ENCODE measurements at places on chromosomes 7 and 10.

- no peak for DNase-seq
Observed at GRCh38 chr7:140686921-140687320, 9.6 kb upstream of the NDUFB2 start.

- DNase-seq: no peak
Observed at GRCh38 chr7:74017125-74017524, 10.8 kb upstream of the ELN start.

- no peak for DNase-seq
Observed at GRCh38 chr10:84534168-84534567, 205.8 kb downstream of the CCSER2 start.

DNA sequence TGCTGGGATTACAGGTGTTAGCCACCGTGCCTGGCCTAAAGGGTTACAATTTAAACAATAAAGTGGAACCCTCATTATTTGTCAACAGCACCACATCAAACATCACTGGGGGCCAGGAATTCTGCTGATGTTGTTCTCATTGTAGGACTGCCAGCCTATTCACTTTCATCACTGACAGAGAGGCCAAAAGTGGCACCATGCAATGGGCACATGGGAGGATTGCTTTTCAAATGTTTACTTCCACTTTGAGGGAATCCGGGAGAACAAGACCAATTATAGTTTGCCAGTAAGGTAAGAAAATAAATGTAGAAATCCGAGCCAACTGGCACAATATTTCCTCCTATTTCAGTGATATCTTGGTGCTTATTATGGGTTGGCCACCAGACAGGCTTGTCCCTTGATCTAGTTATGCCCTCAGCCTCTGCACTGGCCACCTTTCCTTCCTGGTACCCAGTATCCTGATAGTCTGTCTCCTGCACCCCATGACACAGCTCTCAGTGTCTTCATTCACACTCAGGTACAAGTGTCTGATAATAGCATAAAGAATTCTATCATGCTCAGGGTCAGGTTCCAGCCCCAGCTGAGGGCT lies 82.6 kb downstream of the ANLN start:
- DNase-seq: no peak

- no peak for DNase-seq
Observed at GRCh38 chr7:89335490-89335889, 540.0 kb upstream of the TEX47 start.

GRCh38 chr10:44396671-44397191 lies 11.8 kb upstream of the CXCL12 start:
- DNase-seq: no peak

DNA sequence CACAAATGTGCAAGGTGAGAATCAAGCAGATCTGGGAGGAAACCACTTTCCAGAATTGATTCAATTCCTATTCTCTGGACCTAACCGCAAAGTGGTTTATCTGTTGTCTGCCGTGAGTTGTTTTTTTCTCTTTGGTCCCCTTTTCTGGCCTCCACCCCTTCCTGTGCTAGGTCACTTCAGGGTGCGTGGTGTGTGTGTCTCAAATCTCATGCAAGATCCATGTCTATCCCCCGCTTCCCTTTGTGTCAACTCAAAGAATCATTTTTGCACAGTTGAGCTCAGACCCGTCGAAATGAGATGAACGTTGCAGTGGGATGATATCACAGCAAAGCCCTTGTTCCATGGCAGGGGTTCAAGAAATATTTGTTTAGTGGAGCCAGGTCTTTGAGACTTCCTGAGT lies 184.5 kb downstream of the GATA3 start:
- no peak for DNase-seq

GRCh38 chr10:24256619-24257107 lies 47.7 kb downstream of the KIAA1217 start:
- no peak for DNase-seq

- peak; percentile 29 for DNase-seq
Observed at GRCh38 chr10:122181041-122181732, 89.9 kb upstream of the BTBD16 start.

DNA sequence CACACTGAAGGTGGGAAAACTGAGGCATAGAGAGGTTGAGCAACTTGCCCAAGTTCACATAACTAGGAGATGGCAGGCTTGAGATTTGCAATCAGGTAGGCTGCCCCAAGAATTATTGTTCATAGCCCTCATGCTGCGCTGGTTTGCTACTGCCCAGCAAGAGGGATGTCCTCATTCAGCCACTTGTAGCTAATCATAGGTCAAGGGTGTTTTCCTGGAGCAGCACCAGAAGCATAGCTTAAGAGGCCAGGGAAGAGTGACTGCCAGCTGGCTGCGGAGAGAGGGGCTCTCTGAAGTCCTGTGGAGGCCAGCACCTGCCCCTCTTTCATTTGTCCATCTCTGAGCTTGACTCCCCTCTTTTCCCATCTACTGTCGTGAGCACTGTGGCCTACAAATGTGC lies 15.0 kb downstream of the CDHR3 start:
- DNase-seq: no peak

DNA sequence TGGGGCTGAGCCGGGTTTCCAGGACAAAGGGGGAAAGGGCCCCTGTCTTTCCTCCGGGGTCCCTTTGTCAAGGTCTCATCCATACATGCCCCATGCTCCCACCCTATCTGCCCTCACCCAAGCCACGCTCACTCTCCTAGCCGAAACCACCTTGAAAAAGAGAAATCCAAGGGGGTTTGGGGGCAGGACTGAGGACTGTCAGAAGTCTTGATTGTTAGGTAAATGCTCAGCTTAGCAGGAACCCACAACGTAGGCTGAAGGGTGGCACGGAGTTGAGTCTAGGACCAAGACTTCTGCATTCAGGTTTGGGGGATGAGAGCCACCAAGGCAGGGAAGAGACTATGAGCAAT lies 719 bp upstream of the PGAM2 start:
- no peak for DNase-seq

DNA sequence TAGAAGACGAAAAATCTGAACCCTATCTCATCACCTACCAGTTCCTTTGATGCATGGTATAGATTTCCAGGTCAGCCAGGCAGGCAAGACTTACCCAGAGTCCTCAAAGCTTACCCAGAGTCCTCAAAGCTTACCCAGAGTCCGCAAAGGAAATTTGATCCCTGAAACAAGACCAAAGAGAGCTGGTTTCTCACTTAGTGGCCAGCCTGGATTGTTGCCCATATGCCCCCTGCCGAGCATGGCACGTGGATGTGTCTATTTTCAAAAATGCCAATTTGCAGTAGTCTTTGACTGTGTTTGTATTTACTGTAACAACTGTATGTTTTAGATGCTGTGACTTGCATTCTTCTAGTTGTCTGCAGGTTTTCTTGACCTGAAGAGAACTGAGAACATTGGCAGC lies 120.2 kb upstream of the STARD3NL start:
- DNase-seq: no peak

GRCh38 chr10:79173582-79174262 lies 105.0 kb downstream of the ZMIZ1 start:
- no peak for DNase-seq

- DNase-seq: peak; percentile 50
Observed at GRCh38 chr7:98266840-98267239, 14.6 kb upstream of the BRI3 start.

GRCh38 chr7:74373536-74373935 lies 80.2 kb upstream of the GTF2IRD1 start:
- no peak for DNase-seq

GRCh38 chr7:114962441-114962840 lies 40.5 kb downstream of the MDFIC start:
- no peak for DNase-seq

GRCh38 chr10:60073781-60074656 lies 167.7 kb upstream of the CCDC6 start:
- DNase-seq: no peak

DNA sequence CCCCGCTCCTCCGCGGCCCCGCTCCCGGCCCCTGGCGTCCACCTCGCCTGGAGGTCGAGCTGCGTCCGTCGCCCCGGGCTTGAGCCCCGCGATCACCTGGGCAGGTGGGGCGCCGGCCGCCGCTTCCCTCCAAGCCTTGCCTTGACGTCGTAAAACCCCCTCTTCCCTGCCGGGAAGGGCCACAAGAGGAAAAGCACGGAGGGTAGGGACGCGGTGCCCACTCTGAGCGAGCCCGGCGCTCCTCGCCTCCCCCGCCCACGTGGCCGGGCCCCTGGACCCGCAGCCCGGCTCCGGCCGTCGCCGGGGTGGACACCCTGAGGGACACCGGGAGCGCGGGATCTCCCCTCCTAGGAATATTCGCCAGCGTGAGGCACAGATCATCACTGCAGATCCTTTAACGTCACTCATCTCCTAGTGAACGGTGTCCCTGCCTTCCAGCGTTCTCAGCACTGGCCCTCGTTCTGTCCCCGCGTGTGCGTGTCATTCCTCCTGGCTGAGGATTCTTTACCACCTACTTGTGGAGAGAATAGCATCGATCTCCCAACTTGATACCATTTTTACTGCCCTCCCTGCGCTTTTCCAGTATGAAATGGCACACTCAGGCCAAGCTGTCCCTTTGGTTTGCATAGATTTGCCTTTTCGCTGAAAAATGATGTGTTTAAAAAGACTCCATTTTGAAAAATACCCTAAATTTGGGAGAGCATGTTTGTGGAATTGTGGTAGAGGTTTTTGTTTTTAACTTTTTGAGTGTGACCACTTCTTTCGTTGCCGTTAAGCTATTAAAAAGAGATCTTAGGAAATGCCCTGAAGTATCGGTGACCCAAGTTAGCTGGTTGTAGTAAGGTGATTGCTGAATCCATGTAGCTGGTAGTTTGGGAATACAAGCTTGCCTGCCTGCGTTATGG lies 649 bp downstream of the ACTR3B start:
- DNase-seq: peak; percentile 31

- no peak for DNase-seq
Observed at GRCh38 chr10:73169320-73169719, 1.4 kb downstream of the FAM149B1 start.

- no peak for DNase-seq
Observed at GRCh38 chr7:120677535-120677934, 180.4 kb downstream of the TSPAN12 start.

DNA sequence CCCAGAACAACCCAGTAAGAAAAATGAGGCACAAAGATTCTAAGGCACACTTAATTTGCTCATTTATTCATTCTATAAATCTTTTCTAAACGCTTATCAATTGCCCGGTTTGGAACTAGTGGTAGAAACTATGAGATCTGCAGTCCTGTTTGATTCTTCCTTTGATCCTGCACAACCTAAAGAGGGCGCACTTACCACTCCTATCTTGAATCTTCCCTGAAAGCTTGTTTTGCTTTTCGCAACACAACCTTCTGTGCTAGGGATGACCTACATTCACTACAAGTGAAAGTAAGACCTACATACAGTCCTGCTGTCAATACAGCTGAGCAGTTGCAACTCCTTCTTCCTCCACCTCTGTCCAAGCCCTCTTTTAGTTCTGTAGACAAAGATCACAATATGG lies 12.6 kb upstream of the ARL4A start:
- DNase-seq: no peak

GRCh38 chr10:21293518-21294356 lies 231.7 kb downstream of the SKIDA1 start:
- DNase-seq: no peak

GRCh38 chr7:92622030-92622429 lies 31.8 kb upstream of the FAM133B start:
- no peak for DNase-seq

DNA sequence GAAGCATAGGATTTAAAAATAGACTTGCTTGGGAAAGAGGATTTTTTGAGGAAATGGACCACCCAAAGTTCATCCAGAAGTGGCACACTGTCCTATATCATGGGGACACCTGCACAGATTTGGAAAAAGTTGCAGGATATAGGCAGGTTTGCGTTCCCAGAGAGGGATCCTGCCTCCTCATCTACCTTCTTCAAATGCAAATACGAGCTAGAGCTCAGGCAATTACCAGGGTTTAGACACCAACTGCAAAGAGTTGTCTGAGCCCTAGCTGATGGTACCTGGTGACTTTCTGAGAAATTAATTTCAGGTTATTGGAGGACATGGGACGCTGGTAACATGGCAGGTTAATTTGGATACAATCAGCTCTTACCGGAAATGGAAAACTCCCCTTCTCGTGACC lies 423.7 kb upstream of the MTPN start:
- DNase-seq: no peak

GRCh38 chr7:128420773-128421172 lies 11.0 kb upstream of the IMPDH1 start:
- DNase-seq: no peak

Measured in AG08395 (cell line).